ENCODE measurements at places on chromosomes 5 and 9.

DNA sequence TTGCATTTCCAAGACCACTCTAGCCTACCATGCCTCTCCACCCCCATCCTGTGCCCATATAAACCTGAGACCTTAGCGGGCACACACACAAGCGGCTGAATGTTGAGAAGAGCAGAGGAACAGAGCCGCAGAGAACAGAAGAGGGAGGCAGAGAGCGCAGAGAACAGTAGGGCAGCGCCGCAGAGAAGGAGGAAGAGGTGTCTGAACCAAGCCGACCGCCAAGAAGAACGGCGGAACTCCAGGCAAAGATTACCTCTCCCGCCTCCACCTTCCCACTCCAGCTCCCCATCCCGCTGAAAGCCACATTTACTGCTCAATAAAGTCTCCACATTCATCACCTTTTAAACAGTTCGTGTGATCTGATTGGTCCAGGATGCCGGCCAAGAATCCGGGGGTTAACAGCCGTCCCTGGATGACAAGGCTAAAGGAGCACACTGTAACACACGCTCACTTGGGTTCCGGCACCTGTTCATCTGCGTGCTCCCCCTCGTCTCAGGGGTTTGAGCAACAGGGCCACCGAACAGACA lies 33.2 kb downstream of the GRIN3A start:
- no peak for DNase-seq

- DNase-seq, result no peak
Observed at GRCh38 chr9:82332774-82333152, 344.2 kb downstream of the SPATA31D1 start.

- DNase-seq, result peak; percentile 34
Observed at GRCh38 chr5:10333154-10334006, 20.1 kb upstream of the MARCHF6 start.

- DNase-seq, result no peak
Observed at GRCh38 chr9:123397975-123398374, 42.0 kb downstream of the CRB2 start.

DNA sequence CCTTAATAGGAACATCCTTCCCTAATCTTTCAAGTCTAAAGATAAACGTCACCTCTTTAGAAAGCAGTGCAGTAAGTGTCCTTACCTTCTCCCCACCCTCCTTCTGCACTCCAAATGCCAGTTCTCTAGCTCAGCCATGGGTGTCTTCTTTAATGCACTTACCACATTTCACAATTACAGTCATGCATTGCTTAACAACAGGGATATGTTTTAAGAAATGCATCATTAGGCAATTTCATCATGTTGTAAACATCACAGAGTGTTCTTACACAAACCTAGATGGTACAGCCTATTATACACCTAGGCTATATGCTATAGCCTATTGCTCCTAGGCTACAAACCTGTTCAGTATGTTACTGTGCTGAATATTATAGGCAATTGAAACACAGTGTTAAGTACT lies 91.2 kb downstream of the RFX3 start:
- no peak for DNase-seq

- peak; percentile 37 for DNase-seq
Observed at GRCh38 chr5:37838152-37838932, 1.5 kb downstream of the GDNF start.

GRCh38 chr5:72871366-72872024 lies 55.0 kb downstream of the TNPO1 start:
- DNase-seq, result no peak

GRCh38 chr5:112612663-112613062 lies 125.0 kb upstream of the APC start:
- no peak for DNase-seq

DNA sequence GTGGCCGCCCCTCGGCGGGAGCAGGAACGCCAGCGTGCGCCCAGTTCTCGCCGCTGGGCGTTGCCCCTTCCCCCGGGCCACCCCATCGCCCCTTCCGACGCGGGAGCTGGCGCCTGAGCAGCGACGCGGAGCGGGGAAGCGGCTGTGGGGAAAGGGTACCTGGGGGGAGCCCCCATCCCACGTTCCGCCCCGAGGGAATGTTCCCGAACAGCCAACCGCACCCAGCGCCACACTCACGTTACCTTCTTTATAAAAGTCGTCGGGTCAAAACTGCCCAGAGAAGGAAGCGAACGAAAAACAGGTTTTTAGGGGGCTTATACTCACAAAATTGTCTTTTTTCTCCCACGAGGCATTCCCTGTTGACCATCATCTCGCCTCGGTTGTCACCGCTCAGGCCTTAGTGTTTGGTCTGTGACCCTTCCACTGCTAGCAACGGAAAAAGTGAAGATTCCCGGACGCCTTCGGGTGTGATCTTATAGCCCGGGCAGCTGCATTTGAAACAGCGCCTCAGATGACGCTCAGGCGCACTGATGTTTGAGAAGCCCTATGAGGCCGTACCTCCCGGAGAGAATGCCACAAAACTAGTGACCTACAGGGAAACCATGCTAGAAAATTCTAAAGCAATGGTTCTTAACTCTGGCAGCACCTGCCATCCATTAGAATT lies 475 bp upstream of the GOLM1 start:
- peak; percentile 70 for DNase-seq

DNA sequence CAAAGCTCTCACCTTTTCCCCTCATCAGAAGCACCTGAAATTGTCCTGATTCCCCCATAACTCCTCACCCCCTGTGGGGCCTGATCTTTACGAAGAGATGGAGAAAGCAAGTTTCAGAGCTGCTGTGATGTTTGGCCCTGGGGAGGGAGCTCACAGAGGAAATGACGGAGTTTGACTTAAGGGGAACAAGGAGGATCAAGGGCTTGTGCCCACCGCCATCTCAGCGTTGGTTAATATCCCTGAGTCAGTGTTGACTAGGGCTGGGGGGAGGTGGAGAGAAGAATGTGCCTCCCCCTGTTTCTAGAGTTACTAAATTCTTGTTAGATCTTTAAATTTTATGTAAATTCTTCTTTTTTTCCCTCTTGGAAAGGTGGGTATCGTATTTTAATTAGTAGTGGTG lies 27.8 kb downstream of the FGF18 start:
- no peak for DNase-seq

DNA sequence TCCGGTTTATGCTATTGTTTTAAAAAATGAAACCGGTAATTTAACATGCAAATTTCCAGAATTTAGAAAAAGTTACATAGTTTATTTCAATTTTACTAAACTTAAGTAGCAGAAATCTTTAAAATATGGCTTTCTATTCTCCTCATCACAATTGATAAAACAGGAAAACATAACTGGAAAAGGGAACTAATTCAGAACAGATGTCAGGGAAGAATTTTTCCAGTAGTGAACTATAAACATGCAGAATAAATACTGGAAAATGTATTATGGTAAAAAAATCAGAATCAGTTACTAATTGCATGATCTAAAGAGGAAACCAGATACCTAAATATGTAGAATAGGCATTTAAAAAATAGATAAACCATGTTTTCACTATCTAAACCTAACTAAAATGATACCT lies 7.3 kb upstream of the NR4A3 start:
- no peak for DNase-seq

GRCh38 chr5:82362636-82363035 lies 84.5 kb upstream of the RPS23 start:
- no peak for DNase-seq

GRCh38 chr5:34529581-34530331 lies 126.4 kb upstream of the RAI14 start:
- no peak for DNase-seq

- no peak for DNase-seq
Observed at GRCh38 chr9:89015336-89015735, 24.1 kb downstream of the S1PR3 start.

GRCh38 chr5:93054424-93055163 lies 526.4 kb downstream of the NR2F1-AS1 start:
- DNase-seq, result peak; percentile 2

DNA sequence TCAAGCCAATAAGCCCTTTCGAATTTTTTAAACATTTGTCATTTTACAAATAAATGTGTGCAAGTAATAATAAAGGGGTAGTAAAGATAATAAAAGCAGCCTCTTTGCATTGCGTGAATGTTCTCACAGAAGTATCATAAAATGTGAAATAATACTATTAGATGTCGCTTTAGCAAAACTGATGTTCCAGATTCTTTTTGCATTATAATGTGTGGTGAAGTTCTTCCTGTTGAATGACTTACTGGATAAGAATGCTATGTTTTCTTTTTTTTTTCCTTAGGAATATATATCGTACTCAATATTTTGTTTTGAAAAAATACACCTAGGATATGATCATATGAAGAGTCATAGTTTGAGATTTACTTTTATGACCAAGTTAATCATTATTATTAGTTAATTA lies 85.2 kb upstream of the CDH12 start:
- DNase-seq, result no peak

GRCh38 chr9:7536310-7536939 lies 263.2 kb downstream of the DMAC1 start:
- peak; percentile 54 for DNase-seq

- no peak for DNase-seq
Observed at GRCh38 chr9:110128664-110129329, 79.2 kb downstream of the C9orf152 start.

DNA sequence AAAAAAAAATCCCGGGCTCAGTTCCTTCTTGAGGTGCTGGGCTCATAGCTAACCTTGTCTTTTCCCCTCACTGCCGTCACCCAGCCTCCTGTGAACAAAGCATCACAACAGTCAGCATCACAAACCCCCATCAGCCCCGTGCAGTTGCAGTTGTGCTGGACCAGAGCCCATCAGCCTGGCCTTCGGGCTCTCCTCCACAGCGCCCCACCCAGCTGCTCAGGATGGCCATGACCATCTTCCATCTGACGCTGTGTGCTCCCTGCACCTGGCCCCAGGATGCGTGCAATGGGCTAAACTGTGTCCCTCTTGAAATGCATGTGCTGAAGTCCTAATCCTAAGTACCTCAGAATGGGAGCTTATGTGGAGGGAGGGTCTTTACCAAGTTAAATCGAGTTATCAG lies 48.1 kb downstream of the NSUN2 start:
- DNase-seq, result no peak

DNA sequence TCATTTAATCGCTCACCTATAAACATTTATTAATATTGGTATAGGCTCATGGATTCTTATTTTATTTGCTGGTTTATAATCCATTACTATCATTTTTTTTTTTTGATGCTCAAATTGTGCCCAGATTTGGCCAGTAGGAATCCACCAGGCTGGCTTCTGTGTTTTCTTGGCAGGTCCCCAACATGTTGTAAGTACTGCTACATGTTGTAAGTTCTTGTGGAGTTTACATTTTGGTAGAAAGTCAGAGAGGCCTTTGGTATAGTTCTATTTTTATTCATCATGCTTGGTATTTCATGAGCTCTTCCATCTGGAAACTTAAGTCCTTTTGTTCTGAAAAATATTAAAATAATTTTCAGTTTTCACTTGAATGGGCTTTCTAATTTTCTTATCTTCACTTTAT lies 47.1 kb downstream of the MAT2B start:
- DNase-seq, result no peak

DNA sequence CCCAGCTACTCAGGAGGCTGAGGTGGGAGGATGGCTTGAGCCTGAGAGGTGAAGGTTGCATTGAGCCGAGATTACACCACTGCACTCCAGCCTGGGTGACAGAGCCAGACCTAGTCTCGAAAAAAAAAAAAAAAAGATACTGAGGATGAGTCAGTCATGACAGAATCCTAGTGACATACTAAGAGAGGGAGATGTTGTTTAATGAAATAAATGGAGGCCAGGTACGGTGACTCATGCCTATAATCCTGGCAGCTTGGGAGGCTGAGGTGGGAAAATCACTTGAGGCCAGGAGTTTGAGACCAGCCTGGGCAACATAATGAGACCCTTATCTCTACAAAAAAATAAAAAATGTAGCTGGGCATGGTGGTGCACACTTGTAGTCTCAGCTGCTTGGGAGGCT lies 107.2 kb downstream of the ZFAND5 start:
- DNase-seq, result no peak

DNA sequence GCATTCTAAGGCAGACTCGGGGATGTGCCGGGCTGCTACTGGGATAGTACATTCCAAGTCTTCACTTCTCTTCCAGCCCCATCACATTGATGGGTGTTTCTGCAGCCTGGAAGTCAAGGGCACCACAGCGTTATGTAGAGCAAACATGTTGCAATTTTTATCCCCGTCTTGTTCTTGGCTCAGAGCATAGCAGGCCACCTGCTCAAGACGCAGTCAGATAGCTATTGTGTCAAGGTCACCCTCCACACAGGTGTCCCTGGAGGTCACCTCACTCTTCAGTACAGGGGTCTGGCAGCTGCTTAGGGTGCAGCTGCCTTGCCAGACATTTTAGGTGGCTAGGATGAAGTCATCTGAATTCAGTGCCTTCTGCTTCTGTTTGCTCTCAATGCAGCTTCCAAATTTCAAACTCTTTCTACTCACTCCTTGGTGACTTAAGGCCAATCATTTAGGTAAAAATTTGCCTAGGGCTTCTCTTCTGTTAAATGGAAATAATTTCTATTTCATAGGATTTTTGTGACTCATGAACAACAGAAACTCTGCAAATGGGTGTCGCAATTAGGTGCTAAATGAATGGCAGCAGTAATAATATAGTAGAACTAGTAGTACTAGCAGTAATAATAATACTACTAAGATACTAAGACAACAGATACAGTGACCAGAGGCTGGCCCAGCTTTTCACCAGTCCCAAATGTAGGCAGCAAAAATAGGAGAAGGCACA lies 24.3 kb downstream of the KCNV2 start:
- no peak for DNase-seq

DNA sequence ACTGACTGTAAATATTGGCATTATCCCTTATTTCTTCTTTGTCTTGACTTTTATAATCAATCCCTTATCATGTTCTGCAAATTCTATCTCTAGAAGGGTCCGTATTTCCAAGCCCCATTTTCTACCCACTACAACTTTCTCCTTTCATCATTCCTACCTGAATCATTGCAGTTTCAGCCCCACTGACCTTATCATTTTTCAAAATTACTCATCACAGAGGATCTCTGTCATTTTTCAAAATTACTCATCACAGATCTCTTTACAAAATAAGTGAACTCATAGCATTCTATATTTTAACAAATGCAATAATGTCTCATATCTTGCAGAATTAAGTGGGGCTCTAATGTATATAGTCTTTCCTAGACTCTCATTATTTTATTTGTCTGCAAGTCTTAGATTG lies 256.9 kb upstream of the COX7C start:
- no peak for DNase-seq

- no peak for DNase-seq
Observed at GRCh38 chr5:123220621-123221146, 131.6 kb downstream of the PRDM6 start.

GRCh38 chr5:121315786-121316185 lies 535.9 kb upstream of the FTMT start:
- no peak for DNase-seq

All from AG08395 (cell line).